Activated naive CD4-positive, alpha-beta T cell treated with anti-CD3 and anti-CD28 coated beads, Interleukin-2, amount 50 U/mL, for 16 hours (primary cell): ENCODE measurements at places on chromosomes 3 and 15.

GRCh38 chr3:55283441-55283925 is 203.6 kb downstream of the WNT5A start:
- DNase-seq: no peak

GRCh38 chr3:27326629-27327545 is 42.3 kb downstream of the NEK10 start:
- DNase-seq: no peak

- no peak for DNase-seq
Measured at GRCh38 chr3:64992530-64993285, 304.9 kb upstream of the ADAMTS9 start.

- DNase-seq: no peak
Measured at GRCh38 chr3:172280406-172281051, 167.7 kb downstream of the GHSR start.

- no peak for DNase-seq
Measured at GRCh38 chr3:192957441-192958021, 39.9 kb upstream of the MB21D2 start.

DNA sequence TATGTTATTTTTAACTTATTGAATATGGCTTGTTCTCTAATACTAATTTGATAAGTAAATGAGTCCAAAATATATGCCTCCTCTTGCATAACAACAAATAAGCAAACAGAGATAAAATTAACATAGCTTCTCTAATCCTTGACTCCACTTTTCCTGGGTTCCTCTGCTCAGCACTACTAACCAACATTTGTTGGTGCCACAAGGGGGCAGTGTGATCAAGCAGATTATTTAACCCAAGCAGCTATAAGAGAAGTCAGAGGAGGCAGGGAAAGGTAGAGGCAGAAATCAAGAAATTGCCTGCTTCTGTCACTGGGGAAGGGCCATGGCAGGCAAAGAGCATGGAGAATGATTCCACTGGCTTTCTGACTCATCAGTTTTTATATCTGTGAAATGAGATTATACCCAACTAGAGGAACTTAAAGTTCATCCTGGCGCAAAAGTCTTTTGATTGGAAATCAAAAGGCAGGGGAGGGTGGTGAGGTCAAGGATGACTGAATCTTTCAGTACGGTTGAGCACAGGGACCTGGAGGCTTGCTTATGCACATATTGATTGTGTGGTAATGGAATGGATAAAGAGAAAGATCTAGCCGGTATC is 152.2 kb downstream of the IGSF11 start:
- peak; percentile 65 for DNase-seq

DNA sequence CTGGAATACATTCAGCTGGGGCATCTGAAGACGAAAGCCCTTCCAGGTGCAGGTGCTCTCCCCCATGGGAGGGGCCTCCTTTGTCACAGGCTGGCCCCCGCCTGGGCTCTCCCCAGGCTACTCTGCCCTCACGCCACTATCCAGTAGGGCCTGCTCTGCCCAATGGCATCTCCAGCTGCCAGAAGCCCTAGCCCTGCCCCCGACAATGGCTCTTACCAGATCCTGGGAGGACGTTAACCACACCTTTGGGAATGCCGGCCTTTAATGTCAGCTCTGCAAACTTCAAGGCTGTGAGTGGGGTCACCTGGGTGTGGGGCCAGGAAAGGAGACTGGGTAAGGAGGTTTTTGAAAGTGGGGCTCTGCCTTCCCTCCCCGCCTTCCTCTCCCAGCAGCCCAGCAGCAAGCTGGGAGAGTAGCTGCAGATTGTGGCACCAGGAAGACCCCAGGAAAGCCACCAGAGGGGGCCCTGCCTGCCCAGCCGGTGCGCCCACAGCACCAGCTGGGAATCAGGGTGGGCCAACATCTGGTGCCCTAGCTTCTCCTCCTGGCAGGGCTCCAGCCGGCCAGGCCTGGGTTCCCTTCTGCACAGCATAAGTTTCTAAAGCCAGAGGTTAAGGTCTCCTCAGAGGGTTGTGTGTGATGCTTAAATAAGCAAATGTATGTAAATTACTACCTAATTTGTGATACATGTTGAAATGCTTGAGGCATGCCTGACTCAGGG is 40.4 kb upstream of the SLC41A3 start:
- peak; percentile 6 for DNase-seq

- DNase-seq: no peak
Measured at GRCh38 chr3:190385731-190386688, 2.0 kb upstream of the CLDN16 start.

- peak; percentile 93 for DNase-seq
Measured at GRCh38 chr3:49689046-49689907, at the start of the genes MST1 and RNF123. Gene MST1, minus strand, starts transcription at chr3:49689474. Its CDS starts 783 bp downstream, at chr3:49688691. Gene RNF123, plus strand, starts transcription at chr3:49689557. Its CDS starts 1,609 bp downstream, at chr3:49691166.

DNA sequence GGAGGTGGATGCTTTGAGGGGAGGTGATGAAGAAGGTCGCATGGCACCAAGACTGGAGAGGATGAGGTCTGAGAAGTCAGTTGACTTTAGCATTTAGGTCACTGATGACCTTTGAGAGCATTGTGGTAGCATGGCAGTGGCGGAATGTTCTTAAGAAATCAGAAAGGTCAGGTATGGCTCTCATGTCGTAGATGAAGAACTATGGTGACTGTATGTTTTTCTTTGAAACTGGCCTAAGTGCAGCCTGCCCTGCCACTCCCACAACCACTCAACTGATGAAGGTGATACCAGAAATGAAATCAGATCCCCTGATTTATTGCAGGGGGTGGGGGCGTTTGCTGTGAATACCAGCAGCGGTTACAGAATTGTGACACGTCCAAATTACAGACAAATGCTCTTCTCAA is 102.6 kb downstream of the ITPR1 start:
- no peak for DNase-seq

- no peak for DNase-seq
Measured at GRCh38 chr3:42195879-42196330, 70.1 kb downstream of the CCK start.

DNA sequence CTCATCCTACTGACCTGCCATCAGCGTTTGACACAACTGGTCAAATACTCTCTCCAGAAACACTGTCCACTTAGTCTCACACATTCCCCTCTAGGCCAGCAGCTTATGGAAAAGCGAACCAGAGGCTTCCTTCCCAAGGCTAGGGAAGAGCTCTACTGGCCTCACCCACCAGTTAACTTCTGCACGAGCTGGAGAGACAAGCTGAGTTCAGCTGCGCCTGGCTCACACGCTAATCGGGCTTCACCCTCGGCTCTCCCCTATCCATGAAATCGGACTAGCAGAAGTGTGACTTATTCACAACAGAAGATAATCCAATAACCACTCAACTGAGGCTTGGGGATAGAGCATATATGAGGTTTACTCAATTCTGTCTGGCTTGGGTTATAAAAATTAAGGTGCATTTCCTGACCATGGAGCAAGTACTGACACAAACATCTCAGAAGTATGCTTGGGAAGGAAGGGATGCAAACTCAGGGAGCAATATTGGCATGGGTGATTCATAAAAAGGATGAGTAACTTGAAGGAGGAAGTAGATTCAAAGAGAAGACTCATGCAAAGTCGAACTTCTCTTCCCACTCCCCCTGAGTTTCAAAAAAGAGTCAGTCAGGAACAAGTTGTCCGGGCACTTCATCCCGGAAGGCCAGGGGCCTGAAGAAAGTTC is 73.1 kb downstream of the XXYLT1 start:
- no peak for DNase-seq

GRCh38 chr15:73403171-73403570 is 34.4 kb upstream of the HCN4 start:
- no peak for DNase-seq

DNA sequence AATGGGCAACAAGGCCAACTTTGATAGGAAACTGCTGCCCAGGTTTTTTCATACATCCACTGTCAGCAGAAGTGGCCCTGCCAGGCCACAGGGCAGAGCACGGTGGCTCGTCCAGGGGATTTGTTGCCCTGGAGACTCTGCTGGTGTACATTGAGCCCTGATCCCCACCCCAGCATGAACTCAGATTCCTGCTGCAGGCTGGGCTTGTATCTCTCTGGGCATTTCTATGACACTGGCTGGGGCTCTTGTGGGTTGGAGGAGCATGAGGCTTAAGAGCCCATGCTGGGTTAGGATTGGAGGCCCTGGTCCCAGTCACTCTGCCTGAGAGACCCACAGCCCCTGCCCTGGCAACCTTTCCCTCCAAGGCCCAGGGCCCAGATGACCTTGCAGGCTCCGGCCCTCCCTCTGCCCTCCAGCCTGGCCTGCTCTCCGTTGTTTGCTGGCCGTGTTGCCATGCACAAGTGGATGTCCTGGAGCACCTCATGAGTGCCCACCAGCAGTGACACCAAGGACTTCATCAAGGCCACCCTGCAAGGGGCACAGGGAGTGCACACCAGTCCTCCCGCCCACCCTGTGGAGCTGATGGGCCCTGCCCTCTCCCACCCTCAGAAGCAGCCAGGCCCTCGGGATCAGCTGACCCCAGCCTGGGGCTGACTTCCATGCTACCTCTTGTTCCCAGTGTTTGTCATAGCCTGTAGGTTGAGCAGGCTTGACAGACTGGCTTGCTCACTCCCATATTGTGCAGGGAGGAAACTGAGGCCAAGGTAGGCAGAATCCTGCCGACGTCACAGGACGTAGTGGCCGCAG is 58.2 kb downstream of the ZNF445 start:
- no peak for DNase-seq

DNA sequence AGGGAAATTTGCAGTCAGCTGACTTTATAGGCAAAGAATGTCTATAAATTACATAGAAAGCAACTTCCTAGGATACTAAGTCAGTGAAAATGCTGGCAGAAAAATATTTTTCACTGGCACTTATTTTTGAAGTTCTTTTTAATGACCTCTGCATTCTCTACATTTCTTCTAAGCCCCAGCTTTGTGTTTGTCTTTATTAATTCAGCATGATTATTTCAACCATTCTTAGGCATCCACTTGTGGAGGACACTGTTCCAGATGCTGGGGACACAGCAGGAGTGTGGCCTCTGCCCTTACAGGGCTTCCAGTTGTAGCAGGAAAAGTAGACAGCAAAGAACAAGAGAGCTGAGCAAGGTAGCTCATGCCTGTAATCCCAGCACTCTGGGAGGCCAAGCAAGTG is 15.0 kb downstream of the LRRK1 start:
- DNase-seq: no peak
